Stimulated activated CD8-positive, alpha-beta memory T cell treated with anti-CD3 and anti-CD28 coated beads, Interleukin-2, amount 100 ng/mL, for 1 hour (primary cell): ENCODE measurements at places on chromosomes 11 and 22.

GRCh38 chr11:67277231-67277961 is 11.1 kb downstream of the GRK2 start:
- peak; percentile 85 for DNase-seq

DNA sequence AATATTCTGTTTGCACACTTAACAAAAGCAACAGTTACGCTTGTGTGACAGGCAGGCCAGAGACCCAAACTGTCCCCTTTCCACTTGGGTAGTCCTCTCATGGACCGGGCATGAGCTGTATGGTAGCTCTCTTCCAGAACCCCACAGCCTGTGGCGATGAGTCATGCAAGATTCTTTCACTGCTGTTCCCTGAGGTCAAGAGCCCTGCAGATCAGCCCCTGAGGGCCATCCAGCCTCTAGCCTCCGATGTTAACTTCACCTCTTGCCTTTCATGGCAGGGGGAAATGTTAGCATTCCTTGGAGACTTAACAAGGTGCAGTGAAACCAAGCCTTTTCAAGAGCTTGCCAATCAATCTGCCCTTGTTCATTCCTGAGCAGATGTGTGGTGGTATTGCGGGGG is 63.2 kb upstream of the DEUP1 start:
- no peak for DNase-seq

- no peak for DNase-seq
Observed at GRCh38 chr11:109132539-109132938, 289.5 kb upstream of the C11orf87 start.

GRCh38 chr11:47477323-47477722 is 28.4 kb upstream of the RAPSN start:
- no peak for DNase-seq

DNA sequence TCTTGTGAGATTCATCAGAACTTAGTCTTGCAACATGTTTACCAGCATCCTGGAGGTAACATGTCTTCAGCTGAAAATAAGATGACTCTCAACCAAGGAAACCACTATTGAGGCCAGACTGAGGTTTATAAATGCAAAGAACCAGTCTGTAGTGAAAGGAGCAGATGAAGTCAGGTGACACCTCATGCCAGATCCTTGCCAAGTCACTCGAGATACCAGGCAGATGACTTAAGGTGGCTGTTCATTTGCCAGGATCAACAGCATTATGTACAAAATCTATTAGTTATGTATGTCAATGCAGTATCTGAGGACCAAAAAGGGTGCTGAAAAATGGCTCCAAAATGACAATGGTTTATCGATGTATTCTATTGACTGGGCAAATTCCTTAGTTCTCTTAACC is 100.0 kb upstream of the SOX6 start:
- DNase-seq: no peak

DNA sequence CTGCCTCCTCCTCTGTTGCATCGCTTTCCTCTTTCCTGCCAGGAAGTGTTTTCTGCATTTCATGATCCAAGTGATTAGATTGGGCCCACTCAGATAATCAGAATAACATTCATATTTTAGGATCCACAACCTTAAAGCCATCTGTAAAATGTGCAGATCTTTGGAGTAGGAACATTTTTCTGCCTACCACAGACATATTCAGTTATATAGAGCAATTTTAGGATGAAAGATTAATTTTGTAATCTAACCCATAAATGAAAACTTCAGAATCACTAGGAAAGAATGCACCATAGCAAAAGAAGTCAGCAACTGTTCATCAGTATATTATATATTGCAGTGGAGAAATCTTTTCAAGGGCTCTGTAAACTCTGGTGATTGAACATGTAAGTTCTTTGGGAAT is 659.9 kb upstream of the LUZP2 start:
- DNase-seq: no peak

- peak; percentile 6 for DNase-seq
Observed at GRCh38 chr11:88552379-88553062, 215.0 kb upstream of the CTSC start.

DNA sequence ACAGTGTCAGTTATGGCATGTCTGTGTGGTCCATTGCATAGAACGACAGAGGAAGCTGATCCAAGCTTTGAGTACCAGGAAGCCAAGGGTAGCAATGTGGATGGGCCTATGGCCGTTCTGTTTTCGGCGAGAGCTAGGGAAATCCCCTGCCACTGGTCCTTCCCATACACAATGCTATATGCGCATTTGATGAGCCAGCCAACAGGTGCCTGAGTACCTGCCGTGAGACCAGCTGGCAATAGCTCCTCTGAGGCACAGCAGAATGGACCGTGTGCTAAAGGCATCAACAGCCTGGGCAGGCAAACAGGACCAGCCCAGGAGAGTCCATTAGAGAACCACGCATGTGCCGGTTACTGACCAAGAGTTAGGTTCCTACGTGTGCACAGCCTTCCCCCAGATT is 753.0 kb downstream of the NTM start:
- no peak for DNase-seq

GRCh38 chr11:16873289-16873688 is 134.8 kb downstream of the C11orf58 start:
- DNase-seq: no peak

DNA sequence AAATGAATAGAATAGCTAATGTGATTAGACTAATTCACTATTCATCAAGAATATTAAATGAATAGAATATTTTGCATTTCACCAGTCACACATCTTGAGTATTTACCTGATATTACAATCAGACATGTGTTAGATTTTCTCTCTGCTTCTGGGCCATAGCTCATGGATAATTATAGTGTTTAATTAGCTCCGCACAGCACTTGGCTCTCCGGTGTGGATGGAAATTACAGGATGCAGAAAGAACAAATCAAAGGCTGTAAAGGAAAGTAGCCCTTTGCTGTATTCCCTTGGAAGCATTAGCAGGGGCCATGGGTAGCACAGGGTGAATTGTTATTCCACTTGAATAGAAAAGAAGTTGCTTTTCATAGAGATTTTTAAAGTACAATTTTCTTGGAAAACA is 320.3 kb upstream of the SORL1-AS1 start:
- no peak for DNase-seq

GRCh38 chr22:39448205-39449054 is 8.4 kb upstream of the MGAT3 start:
- DNase-seq: no peak

GRCh38 chr22:46162771-46163556 is 12.6 kb downstream of the PPARA start:
- no peak for DNase-seq

- no peak for DNase-seq
Observed at GRCh38 chr22:26610072-26610958, 7.5 kb downstream of the CRYBB1 start.

GRCh38 chr22:33986954-33987353 is 66.7 kb upstream of the LARGE1 start:
- DNase-seq: no peak

DNA sequence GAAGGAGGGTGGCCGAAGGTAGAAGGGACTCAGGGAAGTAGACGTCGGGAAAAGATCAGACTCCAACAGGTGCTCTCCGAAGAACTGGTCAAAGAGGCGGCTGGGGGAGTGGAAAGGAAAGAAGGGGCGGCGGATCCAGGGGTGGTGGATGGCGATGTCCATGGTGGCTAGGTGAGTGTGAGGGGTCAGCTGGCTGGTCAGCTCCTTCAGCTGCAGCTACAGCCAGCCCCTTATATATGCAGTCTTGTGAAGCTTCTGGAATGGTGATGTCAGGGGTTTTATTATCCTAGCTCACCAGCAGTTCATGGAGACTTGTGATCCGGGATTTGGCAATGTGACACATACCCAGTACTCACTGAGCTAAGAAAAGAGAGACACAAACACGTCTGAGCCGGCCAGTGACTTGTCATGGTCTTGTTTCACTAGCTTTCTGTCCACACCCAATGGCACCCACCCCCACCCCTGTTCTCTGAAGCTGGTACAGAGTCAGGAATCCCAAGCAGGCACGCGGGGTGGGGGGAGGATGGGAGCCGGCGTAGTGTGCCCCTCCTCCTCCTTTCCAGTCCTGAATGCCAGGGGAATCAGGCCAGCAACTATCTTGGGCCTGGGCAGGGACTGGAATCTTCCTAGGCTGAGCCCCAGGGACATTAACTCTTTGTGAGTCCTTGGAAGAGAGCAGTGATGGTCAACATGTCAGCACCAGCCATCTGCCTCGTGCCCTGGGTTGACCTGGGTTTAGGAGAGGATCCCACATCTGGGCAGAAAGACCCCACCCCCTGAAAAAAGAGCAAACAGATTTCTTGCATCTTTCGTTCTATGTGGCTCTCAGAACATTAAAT is at the start of gene CRYAB:
Gene CRYAB, minus strand, starts transcription at position 208 of the 839 bp plus-strand sequence. Its CDS starts 46 bp downstream, at position 162.
- DNase-seq: no peak

DNA sequence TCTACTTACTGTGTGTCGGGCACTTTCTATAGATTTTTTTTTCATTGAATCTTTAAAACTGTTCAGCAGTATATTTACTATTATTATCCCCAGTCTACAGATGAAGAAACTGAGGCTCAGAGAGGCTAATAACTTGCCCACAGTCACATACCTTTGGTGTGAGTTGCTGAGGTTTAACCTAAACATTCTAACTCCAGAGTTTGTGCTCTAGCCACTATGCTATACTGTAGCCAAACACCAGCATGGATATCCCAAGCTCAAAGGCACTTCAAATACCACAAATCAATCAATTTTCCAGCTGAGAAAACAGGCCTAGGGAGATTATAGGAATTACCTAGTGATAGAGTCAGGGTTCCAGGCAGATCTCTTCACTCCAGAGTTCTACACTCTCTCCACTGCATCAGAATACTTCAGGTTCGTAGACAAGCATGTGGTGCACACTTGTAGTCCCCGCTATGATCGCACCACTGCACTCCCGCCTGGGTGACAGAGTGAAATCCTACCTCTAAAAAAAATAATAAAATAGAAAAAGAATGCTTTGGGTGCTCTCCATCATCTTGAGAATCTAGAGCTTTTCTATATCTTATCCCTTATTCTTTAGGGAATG is 20.4 kb upstream of the UPB1 start:
- no peak for DNase-seq

GRCh38 chr11:111450480-111451320 is 61.5 kb downstream of the BTG4 start:
- DNase-seq: no peak

- DNase-seq: no peak
Observed at GRCh38 chr11:32792111-32792947, 2.1 kb downstream of the CCDC73 start.

GRCh38 chr11:40187295-40187694 is 1272.2 kb downstream of the LRRC4C start:
- DNase-seq: no peak

GRCh38 chr11:132623511-132623910 is 908.8 kb downstream of the OPCML start:
- DNase-seq: no peak

DNA sequence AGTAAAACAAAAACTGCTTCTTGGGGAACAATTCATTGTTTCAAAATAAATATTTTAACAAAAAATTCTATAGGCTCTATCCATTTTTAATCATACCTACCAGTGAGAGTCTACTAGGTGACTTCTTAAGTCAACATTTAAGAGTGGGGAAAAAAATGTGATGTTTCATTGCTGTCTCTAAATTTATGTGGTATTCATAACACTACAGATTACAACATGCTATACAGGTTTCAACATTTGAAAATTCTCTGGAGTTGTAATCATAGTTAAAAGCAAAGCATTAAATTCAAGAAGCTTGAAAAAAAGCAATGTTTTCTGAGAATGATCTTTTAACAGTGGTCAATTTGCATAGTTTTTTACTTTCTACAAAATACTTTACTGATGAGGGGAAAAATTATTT is 18.3 kb downstream of the SBF2 start:
- DNase-seq: no peak

DNA sequence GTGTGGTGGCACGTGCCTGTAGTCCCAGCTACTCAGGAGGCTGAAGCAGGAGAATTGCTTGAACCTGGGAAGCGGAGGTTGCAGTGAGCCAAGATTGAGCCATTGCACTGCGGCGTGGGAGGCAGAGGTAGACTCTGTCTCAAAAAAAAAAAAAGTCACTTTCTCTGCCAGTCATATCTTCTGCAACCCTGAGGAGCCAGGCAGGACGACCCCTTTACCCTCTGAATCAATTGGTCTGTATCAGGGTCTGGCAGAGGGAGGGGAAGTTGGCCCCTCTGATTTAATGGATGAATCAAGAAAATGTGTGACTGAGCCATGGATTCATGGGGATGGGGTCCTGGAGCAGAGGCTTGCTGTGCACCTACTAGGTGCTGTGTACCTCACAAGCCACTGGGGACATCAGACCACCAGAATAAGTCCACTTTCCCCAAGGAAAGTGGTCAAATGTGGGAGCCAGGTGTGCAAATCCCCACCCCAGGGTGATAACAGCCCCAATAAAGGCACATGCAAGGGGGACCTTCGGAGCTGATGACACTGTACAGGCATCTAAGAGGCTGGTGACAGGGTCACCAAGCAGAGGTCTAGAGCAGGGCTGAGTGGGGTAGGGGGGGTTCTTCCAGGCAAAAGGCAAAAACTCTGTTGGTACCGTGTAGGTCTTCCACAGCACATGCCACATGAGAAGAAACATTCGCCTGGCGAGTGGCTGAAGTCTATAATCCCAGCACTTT is 29.0 kb downstream of the TXN2 start:
- no peak for DNase-seq

DNA sequence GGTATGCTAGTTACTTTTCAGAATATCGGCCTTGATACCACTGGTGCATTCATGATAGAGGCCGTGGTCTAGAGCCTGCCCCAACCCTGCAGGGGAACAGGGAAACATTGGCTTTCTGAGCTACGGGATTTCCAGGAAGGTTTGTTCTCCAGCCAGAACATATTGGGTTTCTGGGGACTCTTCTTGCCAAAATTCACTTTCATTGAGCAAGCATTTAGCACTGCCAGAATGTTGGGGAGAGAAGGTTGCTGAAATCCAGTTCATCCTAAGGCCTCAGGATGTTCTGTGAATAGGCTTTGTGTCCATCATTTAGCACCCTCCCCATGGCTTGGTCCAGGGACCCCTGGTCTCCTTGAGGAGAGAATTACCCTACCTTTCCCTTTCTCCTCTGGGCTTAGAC is 36.7 kb downstream of the DRG1 start:
- no peak for DNase-seq

DNA sequence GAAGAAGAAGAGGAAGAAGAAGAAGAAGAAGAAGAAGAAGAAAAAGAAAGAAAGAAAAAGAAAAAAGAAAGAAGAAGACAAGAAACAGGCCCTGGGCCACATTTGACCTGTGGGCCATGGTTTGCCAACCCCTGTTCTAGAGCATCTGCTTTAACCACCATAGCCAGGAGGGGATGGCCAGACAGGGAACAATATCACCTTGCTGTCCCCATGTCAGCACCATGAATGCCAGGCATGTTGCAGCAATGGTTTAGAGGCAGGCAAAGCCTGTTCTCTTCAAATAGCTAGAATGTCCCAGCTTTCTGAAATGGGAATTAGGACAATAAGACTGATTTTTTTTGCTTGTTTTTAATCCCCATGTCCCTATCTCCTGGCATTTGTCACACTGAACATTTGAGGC is 338.6 kb upstream of the PLET1 start:
- DNase-seq: no peak

DNA sequence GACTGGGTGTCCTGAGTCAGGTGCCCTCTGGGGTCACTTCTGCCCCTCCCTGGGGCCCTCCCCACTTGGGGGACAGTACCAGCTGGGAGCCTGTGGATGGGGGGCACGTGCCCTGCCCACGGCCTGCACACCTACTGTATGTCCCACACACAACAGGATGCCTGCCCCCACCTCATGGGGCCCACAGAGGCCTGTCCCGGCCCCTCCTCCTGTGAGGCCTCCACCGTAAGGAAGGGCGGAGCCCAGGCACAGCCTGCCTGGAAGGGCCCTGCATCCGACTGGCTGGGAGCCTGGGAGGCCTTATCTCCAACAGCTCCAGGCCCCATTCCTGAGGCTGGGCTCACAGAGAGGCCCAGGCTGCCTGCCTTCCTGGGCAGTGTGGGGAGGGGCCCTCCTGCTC is 47.8 kb downstream of the BRSK2 start:
- DNase-seq: no peak

GRCh38 chr11:62269654-62270278 is at the start of gene SCGB2A2:
SCGB2A2 (plus strand) TSS chr11:62270158; CDS start chr11:62270217, 59 bp downstream.
- no peak for DNase-seq
